ENCODE measurements at places on chromosomes 1 and 21.

DNA sequence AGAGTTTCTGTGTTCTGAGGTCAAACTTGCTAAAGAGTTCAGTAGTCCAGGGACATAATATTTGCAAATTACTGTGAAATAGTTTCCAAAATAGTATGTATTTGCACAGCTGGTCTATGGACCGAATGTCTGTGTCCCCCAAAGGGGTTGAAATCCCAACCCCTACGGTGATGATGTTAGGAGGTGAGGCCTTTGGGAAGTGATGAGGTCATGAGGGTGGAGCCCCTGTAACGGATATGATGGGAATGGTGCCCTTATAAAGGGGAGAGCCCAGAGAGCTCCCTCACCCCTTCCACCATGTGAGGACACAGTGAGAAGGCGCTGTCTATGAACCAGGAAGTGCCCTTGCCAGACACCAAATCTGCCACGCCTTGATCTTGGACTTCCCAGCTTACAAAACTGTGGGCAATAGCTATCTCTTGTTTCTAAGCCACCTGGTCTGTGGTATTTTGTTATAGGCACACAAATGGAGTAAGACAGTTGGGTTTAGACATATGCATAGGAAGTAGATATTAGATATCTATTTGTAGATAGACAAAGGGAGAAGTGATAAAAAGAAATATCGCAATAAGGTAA is 21.7 kb downstream of the RNF187 start:
- DNase-seq = no peak

DNA sequence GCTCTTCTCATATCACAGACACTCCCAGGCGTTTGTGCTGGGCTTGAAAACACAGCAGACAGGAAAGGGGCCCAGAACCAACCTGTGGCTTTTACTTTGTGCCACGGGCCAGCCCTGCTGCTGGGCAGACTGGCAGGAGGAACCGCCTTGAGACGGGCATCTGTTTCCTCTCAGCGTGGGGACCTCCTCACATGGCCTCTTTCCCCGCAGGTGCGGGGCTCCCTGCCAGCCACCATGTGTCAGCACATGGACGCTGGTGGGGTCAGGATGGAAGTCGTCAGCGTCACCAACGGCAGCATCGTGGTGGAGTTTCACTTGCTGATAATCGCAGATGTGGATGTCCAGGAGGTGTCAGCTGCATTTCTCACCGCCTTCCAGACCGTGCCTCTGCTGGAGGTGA is 47.8 kb downstream of the UMODL1 start:
- peak; percentile 41 for DNase-seq

DNA sequence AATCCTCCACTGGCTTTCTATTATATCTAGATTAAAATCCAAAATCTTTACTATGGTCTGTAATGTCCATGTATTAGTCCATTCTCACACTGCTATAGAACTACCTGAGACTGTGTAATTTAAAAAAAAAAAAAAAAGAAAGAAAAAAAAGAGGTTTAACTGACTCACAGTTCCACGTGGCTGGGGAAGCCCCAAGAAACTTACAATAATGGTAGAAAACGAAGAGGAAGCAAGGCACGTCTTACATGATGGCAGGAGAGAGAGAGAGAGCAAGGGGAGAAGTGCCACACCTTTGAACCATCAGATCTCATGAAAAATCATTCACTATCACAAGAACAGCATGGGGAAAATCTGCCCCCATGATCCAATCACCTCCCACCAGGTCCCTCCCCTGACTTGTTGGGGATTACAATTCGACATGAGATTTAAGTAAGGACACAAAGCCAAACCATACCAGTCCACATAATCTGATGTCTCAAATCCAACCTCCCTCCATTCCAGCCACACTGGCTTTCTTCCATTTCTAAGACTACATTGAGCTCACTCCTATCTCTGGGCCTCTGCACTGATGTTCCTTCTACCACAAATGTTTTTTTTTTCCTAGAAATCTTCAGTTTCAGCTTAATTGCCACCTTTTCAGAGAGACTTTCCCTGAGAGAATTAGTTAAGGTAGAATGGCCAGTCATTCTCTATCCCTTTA is 92.4 kb downstream of the EIF4G3 start:
- DNase-seq = no peak

DNA sequence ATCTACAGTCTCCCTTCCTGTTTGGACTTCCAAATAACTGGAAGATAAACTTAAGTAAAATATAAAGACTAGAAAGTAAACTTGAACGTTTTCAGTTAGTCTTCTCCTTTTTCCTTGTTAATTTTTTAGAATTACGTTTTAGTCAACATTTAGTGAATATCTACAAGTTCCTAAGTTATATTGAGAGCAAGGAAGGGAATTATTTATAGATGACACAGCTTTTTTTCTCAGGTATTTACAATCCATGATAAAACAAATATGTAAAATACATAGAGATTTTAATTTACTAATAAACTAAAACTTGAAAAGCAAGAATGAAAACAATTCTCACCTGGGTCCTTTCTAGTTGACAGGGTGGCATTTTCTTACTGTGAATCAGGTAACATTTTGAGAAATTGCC is 89.5 kb downstream of the CLEC20A start:
- DNase-seq = no peak

GRCh38 chr1:100038660-100039287 is 69.0 kb downstream of the SLC35A3 start:
- DNase-seq = peak; percentile 66

DNA sequence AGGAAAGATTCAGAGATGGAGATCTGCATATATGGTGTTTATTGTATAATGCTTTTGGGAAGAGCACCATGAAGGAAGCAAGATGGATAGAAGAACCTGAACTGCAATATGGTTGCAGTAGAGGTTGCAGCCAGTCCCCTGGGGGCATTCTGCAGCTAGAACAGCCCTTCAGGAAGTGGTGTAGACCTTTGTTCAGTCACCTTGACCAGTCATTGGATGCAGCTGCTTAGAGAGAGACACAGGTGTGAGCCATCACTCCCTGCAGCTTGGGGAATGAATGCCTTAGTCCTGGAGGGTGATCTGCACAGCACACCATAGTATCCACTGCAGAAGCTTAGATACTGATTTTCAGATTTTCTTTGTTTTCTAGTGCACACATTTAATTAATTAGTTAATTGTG is 42.3 kb downstream of the NEK7 start:
- no peak for DNase-seq

- no peak for DNase-seq
Observed at GRCh38 chr1:61506944-61507500, 217.9 kb downstream of the TM2D1 start.

DNA sequence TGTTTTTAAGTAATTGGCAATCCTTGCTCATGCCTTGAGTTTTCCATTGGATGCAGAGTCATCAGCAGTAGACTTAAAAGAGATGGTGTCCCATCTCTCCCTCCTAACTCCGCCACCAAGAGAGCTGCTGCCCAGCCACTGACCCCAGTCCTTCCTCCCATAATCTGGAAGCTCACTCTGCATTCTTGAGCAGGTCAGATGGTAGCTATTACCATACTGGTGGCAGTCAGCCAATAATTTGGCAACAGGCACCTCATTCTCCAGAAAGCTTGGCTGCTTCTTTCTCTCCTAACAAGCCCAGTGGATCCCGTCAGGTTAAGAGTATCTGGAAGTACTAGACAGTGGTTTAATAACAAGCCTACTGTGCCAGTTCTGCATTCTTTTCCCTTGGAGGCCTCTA is 272.1 kb downstream of the ZNF648 start:
- DNase-seq = no peak

GRCh38 chr1:114040273-114041015 is 61.2 kb downstream of the OLFML3 start:
- DNase-seq = no peak

DNA sequence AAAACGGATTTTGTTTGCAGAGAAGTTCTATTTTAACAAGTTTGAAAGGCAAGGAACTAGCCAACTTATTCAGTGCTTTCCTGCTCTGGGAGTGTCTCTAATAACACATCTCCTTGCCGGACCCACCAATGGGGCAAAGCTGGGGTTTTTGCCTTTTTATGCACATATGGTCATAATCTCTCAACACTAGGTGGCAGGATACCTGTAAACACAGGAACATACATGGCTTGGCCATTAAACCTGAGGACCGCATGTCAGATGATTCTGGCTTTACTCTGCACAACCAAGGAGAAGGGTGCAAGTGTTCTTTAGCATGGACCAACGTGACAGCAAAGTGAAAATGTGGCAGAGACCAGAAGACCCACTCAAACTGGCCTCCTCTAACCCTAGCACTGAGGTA is 4.9 kb downstream of the TMEM9 start:
- DNase-seq = no peak

DNA sequence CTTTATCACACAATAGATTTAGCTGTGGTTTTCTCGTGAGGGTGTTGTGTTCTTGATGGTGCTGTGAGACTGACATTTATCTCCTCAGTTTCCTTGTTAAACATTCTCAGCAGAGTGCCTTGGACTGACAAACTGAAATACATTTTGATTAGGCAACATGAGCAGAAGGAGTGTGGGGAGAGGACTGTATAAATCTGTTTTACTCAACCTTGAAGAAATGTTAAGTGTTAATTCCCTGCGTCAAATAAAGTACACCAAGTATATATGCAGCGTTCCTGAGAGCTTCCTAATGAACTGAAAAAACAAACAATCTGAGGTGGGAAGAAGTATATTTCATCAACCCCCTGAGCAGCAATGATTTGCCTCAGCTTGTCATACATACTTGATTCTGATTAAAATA is 540.3 kb upstream of the B3GALT2 start:
- no peak for DNase-seq

DNA sequence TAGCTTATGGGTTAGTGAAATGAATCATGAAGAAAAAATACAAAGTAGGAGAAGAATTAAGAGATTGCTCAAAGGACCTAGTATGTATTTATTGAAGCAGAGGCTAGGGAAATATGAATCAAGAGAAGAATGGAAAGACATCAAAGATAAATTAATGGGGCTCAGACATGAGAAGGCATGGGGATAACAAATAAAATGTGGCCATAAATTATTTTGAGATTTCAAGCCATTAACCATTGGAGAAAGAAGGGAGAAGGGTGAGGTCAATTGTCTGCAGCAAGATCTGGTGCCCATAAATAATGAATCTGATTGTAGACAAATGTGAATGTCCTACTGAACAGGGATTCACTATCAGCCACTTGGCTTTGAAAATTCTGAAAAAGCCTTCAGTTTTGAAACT is 10.2 kb downstream of the KRTAP20-3 start:
- no peak for DNase-seq

GRCh38 chr1:223244366-223245103 is 101.5 kb upstream of the TLR5 start:
- DNase-seq = peak; percentile 47

GRCh38 chr1:189805735-189806134 is 671.9 kb downstream of the BRINP3 start:
- DNase-seq = no peak

- no peak for DNase-seq
Observed at GRCh38 chr1:61450872-61451571, 273.9 kb downstream of the TM2D1 start.

DNA sequence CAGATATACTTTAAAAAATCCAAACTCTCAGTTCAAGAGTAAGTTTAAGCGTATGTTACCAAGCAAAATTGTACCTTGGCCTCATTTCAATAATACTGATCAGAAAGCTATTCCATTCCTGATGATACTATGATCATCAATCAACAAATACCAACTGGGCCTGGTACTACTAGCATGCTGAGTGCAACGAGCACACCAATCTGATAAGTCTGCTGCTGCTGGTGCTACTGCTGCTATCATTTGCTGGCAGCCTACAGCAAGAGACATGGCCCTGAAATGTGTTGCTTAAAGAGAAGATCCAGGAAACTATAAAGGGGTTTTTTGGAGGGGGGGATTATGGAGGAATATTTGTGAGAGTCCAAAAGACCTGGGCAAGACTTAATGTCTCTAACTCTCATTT is 39.7 kb downstream of the NME7 start:
- DNase-seq = no peak

DNA sequence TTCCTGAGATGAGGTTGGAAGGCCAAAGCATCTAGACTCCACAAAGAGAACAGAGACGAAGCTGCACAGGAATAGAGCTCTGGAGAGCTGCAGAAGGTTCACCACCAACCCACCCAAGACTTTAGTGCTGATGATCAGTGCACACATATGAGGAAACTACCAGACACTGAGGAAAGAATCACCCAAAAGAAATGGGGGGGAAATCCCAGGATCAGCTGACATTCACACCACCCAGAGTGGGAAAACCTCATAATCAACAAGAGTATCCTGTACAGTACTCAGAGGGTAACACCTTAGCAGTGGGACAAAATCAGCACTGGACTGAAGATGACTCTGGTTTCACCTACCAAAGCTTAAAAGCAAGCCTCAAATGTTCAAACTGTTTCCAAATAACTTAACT is 36.4 kb downstream of the DENND1B start:
- no peak for DNase-seq

- DNase-seq = no peak
Observed at GRCh38 chr1:91151702-91152101, 129.9 kb upstream of the ZNF644 start.

DNA sequence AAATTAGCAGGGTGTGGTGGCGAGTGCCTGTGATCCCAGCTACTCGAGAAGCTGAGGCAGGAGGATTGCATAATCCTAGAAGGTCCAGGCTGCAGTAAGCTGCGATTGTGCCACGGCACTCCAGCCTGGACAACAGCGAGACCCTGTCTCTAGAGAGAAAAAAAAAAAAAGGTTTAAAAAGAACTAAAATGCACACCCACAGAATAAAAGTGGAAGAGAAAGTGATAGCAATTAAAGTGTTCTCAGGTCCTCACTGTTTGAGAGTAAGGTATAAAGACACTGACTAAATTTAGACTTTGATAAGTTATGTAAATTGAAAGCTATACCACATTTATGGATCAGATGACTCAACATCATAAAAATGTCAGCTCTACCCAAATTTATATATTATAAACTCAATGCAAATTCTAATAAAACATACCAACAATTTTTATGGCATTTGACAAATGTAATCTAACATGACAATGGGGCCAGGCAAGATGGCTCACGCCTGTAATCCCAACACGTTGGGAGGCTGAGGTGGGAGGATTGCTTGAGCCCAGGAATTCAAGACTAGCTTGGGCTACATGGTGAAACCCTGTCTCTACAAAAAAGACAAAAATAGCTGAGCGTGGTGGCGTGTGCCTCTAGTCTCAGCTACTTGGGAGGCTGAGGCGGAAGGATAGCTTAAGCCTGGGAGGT is 11.8 kb downstream of the ZBTB17 start:
- DNase-seq = no peak

- no peak for DNase-seq
Observed at GRCh38 chr1:10514490-10515235, 39.9 kb downstream of the PEX14 start.

- peak; percentile 22 for DNase-seq
Observed at GRCh38 chr1:92623187-92623778, 136.6 kb upstream of the GFI1 start.

DNA sequence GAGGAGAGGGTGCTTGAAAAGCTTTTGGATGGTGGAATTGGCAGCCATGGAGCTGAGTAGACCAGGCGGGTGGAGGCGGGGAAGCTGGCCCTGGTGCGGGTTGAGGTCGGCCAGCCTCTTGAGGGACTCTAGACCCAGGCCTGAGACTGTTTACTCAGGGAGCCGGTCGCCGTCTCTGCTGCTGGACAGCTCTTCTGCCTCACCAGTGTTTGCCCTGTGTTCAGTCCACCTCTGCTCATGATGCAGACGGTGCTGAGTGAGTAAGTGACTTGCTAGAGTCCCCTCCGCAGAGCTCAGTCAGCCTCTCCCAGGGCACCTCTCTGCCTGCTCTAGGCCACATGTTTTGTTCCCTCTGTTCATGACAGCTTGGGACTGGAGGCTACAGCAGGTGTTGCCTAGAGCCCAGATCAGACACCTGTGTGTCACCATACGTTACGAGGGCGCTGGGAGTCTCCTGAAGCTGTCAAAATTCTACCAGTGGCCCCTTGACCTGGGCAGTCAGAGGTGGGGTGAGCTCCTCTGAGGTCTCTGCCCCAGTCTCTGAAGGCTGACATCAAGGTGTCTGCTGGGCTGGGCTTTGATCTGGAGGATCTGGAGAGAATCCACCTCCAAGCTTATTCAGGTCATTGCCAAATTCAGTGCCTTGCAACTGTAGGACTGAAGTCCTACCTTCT is 73.5 kb upstream of the WNT4 start:
- no peak for DNase-seq
